Natural killer cell treated with Interleukin-12 subunit alpha and Interleukin-12 subunit beta and Interleukin-15 and Interleukin-18, amount 100 ng/mL, for 72 hours (primary cell): ENCODE measurements at places on chromosomes 2 and 18. TPM values are rescaled to one million over a fixed set of nuclear protein-coding genes. Genes with fewer than 3 reads are reported as not detected.

DNA sequence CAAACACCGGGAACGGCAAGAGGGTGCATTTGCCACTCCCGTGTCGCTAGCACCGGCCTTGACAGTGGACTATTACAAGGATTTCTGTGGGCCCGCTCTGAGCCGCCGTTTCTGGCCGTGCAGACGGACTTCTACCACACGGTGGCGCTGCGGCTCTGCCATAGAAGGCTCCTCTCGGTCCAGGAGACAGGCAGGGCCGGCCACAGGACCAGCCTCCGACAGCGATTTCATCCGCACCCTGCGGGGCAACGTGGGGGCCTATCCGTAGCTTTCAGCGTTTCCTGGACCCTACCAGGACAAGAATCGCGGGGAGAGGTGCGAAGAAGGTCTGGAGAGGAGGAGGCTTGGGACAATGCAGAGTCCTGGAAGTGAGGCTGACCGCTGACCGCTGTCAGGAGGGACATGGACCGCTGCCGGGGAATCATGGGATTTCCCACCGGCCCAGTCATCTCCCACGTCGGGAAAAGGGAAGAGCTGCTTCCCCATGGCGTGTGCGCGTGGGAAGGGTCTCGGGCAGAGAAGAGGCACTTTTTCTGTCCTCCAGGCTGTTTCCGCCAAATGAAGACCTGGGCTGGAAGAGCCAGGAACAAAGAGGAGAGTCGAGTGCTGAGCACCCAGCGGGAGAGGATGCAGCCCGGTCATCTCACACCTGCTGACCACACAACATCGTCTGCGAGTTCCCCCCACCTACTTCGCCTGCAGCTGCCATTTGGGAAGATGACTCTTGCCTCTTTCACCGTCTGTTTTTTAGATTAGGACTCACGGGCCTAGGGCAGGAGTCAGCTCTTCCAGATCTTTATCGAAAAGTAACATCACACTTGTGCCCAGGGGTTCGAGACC is 35.5 kb upstream of the HAAO start:
- peak overlapping the region; percentile 76 for H3K4me3 ChIP-seq
- DNase-seq: peak; percentile 76
- no peaks in the 10 kb centered on the region for H3K27me3 ChIP-seq
- no peak overlapping the region for H3K27ac ChIP-seq

GRCh38 chr2:172962824-172963223 is 112.8 kb upstream of the MAP3K20 start:
- H3K27me3 ChIP-seq: peaks cover 40% of the 10 kb centered on the region
- no peak overlapping the region for H3K4me3 ChIP-seq
- H3K4me1 ChIP-seq: no peaks in the 10 kb centered on the region

GRCh38 chr2:186848873-186849578 is at the start of gene ZSWIM2:
Gene ZSWIM2 (minus strand): TSS chr2:186849170. CDS start chr2:186849130, 40 bp downstream.
- H3K4me1 ChIP-seq: no peaks in the 10 kb centered on the region
- DNase-seq: no peak
- peak within 1 kb of the TSS; percentile 39 for H3K4me3 ChIP-seq
- H3K36me3 ChIP-seq: peaks cover 4% of the 10 kb centered on the region
- H3K27ac ChIP-seq: no peak within 1 kb of the TSS

GRCh38 chr2:222912776-222913175 is 51.9 kb downstream of the ACSL3 start:
- no peak overlapping the region for H3K4me3 ChIP-seq
- peaks cover 27% of the 10 kb centered on the region for H3K4me1 ChIP-seq
- H3K27ac ChIP-seq: no peak overlapping the region
- no peak for DNase-seq

- no peaks in the 10 kb centered on the region for H3K36me3 ChIP-seq
- peaks cover 3% of the 10 kb centered on the region for H3K27me3 ChIP-seq
- no peak overlapping the region for H3K4me3 ChIP-seq
- H3K27ac ChIP-seq: no peak overlapping the region
These were observed 127.8 kb downstream of the INHBB start for GRCh38 chr2:120473522-120474271.

The ZFAND2B gene
- 40.4 TPM for total RNA-seq

The CASP8 gene
- total RNA-seq: 83.7 TPM

The NTSR2 gene
- not detected for total RNA-seq
